ENCODE measurements at places on chromosomes 2 and 18.

- no peak for DNase-seq
Measured at GRCh38 chr2:136410673-136411072, 292.7 kb upstream of the CXCR4 start.

DNA sequence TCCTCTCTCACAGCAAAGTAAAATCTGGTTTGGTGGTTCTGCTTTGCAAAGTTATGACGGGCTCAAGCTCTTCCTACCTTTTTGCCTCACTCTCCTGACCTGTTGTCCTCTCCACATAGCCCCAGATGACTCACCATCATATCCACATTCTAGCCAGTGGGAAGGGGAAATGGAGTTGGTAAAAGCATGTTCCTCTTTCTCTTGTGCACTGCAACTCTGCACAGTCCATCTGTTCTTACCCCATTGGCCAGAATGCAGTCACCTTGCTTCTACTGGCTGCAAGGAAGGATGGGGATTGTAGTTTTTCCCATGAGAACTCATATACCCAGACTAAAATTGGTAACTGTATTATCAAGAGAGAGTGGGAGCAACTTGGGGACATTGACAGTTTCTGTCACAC, 50.4 kb upstream of the SMIM21 start:
- DNase-seq, result peak; percentile 35

GRCh38 chr2:121810959-121811853, 55.8 kb downstream of the TSN start:
- DNase-seq, result peak; percentile 66

DNA sequence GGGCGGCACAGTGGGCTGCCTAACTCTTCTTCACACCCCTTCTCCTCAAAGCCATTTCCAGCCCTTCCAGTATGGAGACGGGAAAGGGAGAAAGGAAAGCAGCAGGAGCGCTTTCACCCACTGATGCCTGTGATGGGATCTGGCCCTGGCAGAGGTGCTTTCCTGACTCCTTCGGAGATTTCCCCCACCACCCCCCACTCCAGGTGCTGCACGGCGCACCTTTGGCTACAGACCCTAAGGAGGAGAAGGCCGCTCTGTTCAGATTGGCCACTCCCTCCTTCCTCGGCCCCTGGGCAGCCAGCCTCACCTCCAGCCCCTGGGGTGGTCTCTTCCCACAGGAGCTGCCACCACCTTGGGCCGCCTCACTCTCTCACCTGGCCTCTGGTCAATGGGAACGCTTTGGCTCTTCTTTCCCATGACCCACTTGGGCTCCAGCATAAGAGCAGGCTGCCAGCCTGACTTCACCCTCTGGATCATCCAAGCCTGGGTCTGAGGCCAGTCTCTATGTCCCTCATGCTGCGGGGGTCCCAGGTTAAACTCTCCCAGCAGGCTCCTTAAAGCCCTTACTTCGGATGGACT, 18.4 kb upstream of the MAL start:
- no peak for DNase-seq

DNA sequence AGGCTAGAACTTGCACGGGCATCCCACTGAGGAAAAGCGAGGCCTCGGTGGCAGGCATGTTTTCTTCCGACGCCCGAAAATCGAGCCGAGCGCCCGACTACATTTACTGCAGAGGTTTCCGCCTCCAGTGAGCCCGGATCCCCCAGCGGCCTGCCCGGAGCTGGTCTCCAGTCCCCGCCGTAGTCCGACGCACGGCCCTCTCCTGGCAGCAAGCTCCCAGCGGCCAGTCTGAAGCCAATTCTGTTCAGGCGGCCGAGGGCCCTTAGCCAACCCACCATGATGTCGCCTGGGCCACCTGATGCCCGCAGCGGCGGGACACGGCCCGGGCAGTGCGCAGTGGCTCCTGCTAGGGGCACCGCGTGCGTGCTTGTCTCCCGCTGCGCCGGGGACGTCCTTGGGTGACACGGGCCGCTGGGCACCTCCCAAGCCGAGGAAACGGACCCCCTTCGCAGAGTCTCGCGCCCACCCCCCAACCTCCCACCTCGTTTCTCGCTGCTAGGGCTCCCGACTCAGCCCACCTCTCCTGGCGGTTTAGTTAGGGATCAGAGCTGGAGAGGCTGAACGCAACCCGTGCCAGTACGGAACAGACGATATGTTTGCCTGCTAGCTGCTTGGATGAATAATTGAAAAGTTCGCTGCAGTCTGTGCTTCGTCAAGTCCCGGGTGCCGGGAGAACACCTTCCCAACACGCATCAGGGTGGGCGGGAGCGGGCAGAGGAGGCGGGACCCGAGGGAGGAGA, 5.3 kb downstream of the ONECUT2 start:
- no peak for DNase-seq

GRCh38 chr18:57009844-57010243, 137.0 kb upstream of the BOD1L2 start:
- no peak for DNase-seq

DNA sequence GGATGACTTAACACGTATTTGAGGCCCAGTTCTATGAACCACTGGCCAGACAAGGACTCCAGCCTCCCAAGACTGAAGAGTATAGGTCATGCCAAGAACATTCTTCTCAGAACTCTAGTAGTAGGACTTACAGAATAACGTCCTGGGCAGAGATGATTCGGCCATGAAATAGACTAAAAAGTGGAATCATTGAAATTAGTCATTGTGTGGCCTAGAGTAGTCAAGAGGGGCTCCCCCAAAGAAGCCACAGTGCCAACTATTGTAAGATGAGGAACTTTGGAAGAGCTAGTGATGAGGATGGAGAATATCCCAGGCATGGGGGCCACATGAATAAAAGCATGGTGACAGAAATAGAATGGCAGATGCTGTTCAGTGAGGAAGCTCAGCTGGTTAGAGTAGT, 101.1 kb downstream of the TRIB2 start:
- DNase-seq, result no peak

- no peak for DNase-seq
Measured at GRCh38 chr18:13564579-13564978, 161.8 kb downstream of the FAM210A start.

- DNase-seq, result peak; percentile 66
Measured at GRCh38 chr2:127067620-127068350, 39.2 kb downstream of the BIN1 start.

DNA sequence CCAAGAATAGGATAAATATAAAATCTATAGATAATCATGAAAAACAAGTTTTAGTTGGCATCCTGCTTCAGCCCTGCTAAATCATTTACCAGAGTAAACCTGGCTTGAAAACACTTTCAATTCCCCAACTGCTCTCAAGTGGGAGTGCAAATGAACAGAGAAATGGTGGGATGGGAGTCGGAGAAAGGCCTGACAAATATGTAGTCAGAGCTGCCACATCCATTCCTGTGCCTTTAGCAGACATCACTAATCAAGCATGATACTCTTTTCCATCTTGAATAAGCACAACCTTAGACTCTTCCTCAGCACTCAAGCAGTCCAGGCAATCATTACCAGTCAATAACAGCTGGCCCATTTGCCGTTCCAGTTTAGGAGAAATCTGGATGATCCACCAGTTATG, 101.3 kb downstream of the ANKRD44 start:
- DNase-seq, result no peak

DNA sequence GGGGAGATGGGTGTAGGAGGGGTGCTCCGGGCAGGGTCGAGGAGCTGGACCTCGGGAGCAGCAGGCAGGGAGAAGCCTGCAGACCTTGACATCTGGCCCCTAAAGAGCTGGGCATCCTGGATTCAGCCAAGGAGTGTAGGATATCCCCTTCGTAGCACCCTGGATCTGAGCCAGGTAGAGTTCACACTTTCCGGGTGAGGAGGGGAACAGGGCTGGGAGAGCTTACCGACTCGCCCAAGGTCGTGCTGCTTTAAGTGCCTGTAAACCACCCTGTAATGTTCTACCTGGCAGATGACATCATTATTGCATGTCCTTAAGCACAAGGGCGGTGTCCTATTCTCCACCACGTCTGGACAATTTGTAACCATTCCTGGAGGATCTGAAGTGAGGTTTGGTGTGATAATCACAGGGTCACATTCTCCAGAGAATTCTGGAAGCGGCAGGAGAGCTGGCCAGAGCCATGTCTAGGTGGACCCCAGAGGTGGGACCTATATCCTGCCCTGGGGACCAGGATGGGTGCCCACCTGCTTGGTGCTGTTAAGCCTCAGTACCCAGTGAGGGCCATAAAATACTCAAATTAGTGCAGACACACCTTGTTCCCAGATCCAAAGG, 14.6 kb downstream of the ITM2C start:
- DNase-seq, result no peak

- no peak for DNase-seq
Measured at GRCh38 chr2:122034344-122034743, 278.9 kb downstream of the TSN start.

DNA sequence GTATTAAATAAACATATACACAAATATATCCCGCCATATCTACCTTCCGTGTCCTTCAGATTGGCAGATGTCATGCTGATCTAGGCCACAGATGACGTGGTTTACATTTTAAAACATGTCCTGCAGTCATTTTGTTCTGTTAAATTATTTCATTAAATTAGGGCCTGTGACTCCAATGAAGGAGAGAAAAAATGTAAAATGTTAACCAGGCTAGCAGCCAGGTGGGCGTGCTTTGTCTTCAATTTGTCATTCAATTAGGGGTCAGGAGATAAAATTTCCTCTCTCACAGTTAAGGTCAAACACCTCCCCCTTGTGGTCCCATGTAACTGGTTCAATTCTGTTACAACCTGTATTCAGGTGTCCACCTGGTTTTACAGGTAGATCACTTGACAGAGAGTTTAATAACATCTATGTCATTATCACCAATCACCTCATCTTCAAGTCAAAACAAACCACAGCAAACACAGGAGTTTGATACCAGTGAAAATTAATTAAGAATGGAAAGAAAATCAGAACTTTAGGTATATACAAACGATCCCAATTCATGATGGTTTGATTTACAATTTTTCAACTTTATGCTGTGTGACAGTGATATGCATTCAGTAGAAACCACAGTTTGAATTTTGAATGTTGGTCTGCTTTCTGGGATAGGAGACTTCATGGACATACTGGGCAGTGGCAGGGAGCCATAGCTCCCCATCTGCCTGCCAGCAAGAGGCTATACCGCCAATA, 339.4 kb downstream of the CMPK2 start:
- no peak for DNase-seq

DNA sequence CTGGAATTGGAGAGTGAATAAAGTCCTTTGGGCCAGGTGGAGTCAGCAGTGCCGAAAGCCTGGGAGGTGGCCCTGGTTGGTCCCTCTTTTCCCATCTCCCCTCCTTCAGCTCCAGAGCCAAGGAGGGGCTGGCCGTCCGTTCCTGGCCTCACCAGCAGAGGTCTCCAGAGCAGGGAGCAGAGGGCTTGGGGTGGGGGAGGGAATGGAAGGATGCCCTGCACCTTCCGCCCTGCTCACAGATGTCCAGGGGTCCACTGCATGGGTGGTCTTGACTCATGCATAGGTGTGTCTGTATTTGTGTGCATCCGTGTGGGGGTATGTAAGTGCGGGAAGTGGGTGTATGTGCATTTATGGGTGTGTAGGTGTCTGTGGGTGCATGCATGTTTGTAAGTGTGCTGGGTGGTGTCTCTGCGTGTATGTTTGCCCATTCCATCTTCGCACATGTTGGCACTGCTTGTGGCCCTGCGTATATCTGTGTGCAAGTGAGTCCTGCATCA, 201.8 kb downstream of the ZFP36L2 start:
- DNase-seq, result peak; percentile 79

DNA sequence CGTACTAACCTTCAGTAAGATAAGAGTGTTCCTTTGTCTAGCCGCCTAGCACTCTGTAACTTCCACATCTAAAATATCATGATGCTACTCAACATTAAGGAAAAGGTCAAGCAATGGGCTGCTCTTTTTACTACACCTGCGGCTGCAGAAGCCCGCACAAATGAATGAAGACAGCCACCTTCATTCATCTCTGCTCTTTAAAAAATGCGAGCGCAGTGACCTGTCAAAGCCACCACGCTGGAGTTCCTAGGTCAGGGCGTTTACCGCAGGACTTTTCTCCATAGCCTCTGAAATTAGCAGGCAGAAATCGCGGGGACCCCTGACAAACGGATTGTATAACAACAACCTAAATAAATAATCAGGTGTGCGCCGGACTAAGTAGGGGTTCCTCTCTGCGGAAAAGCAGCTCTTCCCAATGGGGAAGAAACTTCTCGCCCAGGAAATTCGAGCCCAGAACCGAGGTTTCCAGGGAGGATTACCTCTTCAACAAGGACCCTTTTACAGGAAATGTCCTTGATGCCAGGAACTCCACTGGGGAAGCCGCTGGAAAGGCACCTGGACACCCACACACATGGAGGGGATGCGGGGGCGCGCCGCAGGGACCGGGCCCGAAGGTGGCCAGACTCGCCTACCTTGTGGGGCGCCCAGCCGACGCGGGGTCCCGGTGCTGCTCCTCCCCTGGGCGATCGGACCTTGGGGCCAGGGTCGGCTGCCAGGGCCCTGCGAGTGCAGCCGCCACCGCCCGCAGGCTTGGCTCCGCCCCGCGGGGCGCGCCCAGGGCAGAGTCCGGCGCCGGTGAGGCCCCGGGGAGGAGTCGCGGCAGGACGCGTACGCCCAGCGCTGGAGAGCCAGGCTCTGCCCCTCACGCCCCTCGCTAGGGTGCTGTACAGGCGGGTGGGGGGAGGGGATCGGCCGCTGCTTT, at the start of gene CCDC68:
Gene CCDC68, minus strand, starts transcription at position 758 of the 922 bp plus-strand sequence. CDS start 16,670 bp downstream, outside the sequence.
- peak; percentile 47 for DNase-seq

DNA sequence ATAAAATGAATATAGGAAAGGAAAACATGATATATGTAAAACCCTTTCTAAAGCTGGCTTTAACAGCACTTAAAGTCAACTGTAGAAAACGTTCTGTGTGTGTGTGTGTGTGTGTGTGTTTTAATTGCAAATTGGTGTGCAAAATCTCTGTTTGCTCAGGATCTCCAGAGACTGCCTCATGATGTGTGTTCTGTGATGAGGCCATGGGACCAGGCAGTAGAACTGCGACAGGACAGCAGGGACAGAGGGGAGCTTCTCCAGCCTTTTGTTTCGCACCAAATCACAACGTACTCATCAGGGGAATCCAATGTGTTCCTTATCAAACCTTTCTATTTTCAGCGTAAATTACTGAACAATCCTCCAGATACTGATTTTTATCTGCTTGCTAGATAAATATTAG, 66.7 kb downstream of the NXPH2 start:
- DNase-seq, result no peak

GRCh38 chr2:188406414-188406813, 114.7 kb downstream of the GULP1 start:
- no peak for DNase-seq
